ENCODE measurements at places on chromosomes 16 and 17.

GRCh38 chr17:8956465-8956902, 9.0 kb downstream of the PIK3R5 start:
- no peak for DNase-seq

DNA sequence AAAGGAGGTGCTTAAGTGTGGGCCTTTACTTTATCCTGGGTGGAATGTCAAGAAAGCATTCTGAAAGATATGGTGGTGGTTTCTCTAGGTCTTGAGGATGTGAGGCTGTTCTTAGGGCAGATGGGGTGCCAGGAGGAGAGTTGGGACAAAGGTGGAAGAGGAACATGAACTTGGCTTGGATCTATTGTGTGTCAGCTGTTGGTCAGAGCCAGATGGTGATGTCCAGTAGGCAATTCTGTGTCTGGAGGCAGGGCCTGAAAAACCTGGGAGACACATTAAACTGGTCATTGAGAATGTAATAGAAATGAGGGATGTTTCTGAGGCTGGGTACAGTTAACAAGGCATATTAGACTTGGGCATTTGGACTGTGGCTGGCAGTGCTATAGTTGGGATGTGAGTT, 32.6 kb upstream of the RGS9 start:
- no peak for DNase-seq

GRCh38 chr16:23724096-23724784, 11.2 kb upstream of the ERN2 start:
- no peak for DNase-seq

- no peak for DNase-seq
These were observed 40.4 kb downstream of the TMEM132E start for GRCh38 chr17:34619687-34620217.

GRCh38 chr17:43027091-43028032, 2.3 kb downstream of the RND2 start:
- no peak for DNase-seq

DNA sequence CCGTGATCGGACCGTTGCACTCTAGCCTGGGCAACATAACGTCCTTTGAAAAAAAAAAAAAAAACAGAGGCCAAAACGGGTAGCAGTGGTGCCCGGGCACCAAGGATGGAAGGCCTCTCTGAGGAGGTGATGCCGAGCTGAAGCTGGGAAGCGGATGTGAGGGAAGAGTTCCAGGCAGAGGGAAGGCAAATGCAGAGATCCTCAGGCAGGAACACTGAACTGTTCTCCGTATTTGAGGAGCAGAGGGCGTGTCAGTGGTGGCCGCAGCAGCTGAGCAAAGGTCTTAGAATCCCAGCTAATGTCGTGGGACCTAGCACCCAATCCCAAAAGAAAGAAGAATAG, 656 bp upstream of the KCTD13 start:
- DNase-seq, result no peak

DNA sequence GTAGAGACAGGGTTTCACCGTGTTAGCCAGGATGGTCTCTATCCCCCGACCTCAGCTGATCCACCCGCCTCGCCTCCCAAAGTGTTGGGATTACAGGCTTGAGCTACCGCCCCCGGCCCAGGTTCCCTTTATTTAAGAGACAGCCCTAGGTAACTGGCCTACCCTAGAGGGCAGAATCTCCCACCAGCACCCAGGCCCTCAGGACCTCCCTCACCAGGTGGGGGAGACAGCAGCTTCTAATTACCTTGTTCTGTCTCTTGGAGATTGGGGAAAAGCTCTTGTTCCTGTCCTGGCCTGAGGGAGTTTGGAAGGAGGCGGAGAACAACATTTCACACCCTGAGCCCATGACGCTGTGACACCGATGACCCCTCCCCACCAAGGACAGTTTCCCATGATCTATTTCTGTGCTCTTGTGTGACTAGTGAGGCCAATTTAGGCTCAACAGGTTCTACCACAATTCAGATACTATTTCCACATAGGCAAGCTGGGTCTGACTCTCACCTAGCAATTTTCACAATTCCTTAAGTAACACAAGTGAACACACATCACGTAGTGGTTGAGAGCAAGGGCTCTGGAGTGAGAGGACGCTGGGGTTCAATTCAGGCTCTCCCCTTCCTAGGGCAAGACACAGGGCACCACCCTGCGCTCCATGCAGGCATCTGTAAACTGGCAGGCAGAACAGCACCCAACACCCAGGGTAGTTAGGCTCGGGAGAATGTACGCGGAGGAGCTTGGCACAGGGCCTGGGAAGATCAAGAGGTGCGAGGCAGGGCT, 20.4 kb downstream of the HDAC5 start:
- DNase-seq, result no peak

DNA sequence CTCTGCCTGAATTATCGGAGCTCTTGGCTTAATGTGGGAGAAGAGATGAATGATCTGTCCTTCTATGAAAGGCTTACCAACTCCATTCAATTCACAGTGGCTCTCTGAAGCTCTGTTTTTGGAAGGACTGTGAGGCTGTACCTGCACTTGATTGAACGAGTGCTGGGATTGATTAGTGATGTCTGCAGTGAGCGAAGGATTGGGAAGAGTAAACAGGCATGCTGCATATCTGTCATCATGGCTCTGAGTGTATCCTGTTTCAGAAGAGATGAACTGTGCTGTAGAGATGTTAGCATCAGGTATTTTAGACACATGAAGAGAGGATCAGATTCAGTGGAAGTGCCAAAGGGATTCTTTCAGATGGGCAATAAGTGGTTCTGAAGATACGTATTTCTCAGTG, 564.0 kb downstream of the MAF start:
- DNase-seq, result no peak

- peak; percentile 5 for DNase-seq
These were observed 50.8 kb downstream of the TOM1L2 start for GRCh38 chr17:17921192-17922069.

DNA sequence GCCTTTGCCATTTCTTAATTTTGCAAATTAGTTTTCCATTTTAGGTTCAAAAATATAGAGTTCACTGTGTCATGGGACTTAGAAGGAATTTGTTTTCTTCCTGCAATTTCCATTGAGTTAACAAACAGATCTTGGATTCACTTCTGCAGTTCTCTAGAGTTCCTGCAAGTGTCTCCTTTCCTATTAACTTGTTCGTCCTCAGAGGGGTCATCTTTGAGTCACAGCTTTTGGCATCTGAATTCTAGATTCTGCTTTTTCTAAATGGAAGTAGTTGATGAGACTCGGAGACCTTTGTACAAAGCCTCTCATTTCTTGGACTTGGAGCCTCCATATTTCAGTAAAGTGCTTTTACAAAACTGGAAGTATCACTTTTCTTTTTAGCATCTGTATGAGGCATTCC, 323.3 kb downstream of the BCAS3 start:
- no peak for DNase-seq

- peak; percentile 35 for DNase-seq
These were observed 393.2 kb downstream of the PMP22 start for GRCh38 chr17:14871921-14872320.

DNA sequence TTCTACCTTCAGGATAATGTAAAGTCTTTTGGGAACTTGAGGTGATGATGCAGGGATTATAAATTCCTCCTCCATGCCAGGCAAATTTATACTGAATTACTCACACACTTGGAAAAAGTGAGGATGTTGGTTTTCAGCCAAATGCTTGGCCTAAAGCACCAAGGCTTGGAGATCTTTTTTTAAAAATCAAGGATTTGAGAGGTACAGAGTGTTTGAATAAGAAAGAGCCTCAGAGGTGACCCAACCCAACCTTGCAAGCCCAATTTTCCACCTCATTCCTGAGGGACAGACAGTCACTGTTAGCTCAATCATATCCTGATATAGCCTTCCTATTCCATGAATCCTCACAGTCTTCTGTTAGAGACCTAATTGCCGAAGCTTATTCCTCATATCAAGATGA, 14.0 kb downstream of the GRIN2A start:
- DNase-seq, result no peak

DNA sequence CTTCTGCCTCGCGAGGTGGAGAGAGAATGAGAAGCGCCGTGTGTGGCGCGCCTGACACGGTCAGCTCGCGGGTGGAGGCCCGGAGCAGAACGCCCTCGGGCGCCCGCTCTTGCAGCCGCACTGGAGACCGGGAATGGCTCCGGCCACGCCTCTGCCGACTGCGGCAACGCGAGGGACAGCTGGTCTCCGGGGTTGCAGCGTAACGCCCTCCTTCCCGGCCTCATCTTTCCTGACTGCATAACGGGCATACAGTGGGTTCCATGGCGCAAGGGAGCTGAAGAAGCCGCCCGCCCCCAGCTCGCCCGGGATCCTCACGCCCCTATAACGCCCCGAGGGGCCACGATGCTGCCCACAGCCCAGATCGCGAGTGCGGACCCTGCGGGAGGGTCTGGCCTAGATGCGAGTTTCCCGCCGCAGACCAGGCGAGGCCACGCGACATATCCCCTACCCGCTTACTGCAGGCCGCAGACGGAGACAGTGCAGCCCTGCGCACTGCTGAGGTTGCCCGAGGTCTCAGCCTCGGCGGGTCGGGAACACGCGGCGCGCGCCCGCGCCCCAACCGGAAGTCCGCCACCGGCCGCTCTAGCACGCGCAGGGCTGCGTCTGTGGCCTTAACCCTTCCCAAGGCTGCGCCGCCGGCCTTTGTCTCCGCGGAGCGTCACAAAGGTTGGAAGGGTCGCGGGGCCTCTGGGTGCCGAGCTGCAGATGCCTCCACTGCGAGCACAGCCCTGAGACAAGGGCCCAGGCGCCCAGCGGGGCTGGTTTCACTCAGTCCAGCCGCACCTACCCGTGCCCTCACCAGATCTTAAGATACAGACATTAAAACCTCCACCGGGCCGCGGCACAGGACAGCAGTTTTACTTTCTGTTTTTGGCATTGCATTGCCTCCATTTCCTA, 18.8 kb downstream of the BCL7C start:
- DNase-seq, result peak; percentile 91

GRCh38 chr17:41507315-41507880, 2.0 kb upstream of the KRT13 start:
- no peak for DNase-seq

DNA sequence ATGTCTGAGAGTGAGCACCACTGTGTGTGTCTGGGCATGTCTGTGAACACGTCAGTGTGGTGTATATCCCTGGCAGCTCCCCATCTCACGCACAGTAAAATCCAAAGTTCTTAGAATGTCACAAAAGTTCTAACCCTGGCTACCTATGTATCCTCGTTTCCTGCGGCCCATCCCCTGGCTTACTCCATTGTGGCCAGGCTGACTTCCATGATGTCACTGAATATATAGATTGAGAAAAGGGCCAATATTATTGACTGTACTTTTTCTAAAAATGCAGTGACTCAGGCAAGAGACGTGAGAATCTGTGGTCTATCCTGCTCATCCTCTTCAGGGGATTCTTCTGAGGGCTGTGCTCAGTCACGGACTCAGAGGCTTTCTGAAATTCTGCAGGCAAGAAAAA, 963 bp upstream of the METTL22 start:
- no peak for DNase-seq

- peak; percentile 78 for DNase-seq
These were observed 1.2 kb downstream of the RABEP2 start for GRCh38 chr16:28923652-28924398.

DNA sequence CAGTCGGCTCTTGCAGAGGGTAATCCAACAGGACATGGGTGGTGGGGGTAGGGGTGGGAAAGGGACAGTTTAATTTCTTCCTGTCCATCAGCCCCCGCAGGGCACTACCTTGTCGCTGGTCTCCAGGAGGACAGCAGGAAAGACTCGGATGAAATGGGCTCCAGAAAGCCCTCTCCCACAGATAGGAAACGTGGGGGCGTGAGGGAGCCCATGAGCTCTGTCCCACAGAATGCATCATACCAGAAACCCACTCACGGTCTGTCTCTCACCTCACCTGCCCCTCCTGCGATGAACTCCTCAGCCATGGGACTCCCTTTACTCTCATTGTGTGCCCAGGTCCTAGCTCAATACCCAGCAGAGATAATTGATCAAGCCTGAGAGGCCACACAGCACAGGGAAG, 240.1 kb downstream of the GSG1L start:
- DNase-seq, result no peak

GRCh38 chr16:57926041-57926440, 44.9 kb downstream of the CNGB1 start:
- no peak for DNase-seq

- no peak for DNase-seq
These were observed 125.9 kb downstream of the MAP2K6 start for GRCh38 chr17:69540356-69540755.

- no peak for DNase-seq
These were observed 40.6 kb downstream of the IKZF3 start for GRCh38 chr17:39823407-39824054.

- DNase-seq, result no peak
These were observed 171.4 kb downstream of the COPRS start for GRCh38 chr17:31687505-31688126.

DNA sequence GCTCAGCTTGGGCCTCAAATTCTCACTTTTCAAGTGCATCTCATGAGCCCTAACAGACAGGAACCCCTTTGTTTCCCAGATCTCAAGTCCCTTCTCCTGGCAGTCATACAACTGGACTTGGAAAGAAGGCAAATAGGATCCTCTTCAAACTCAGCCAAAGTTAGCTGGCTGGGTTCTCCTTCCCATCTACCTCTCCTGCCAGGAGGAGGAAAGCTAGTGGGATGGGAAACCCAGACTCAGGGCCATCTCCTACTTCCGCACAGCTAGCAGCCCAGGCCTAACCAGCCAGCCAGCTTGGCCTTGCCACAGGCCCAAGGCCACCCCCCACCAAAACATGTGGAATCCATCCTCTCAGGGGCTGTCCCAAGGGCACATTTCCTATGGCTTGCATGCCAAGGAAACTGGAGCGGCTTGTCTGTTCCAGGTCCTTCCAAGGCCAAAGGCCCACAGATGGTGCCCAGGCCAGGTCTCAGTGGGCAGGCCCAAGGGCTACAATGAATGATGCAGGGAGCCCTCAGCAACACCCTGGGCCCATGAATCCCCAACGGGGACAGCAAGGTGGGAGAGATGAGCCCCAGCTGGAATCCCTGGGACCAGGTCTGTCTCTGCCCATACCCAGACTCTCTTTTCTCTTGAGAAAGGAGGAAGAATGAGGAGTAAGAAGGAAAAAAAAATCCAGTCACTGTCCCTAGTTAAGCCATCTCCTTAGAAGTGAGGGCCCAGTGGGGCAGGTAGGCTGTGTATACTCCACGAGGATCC, 1.7 kb downstream of the SMARCD2 start:
- no peak for DNase-seq

Measured in inflammatory macrophage treated with lipopolysaccharide for 4 hours (primary cell).